ENCODE measurements at places on chromosomes 11 and 22.

DNA sequence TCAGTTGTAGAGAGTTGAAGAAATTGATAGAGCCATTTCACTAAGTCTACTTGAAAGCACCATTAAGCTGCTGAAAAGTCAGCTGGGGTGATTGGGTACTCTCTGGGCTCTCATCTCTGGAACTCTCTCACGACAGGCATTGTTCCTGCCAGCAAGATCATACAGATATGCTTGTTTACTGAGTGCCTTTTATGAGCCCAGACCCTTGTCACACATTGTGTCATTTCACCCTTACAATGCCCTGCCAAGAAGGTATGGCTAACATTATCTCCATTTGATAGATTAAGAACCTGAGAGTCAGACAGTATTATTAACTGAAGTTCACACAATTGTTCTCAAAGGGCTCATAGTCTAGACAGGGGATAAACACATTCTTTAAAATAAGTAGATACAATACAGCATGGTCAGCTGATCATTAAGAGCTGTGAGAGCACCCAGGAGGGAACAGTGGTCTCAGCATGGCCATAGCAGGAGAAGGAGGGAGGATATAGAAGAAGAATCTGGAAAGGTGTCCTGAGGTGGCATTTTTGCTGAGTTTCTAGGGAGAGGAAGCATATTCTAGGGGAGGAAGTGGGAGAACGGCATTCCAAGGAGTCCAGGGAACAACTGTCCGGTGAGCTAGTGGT lies 580.5 kb downstream of the INSC start:
- no peak for DNase-seq

GRCh38 chr22:36544107-36544620 lies 15.2 kb upstream of the EIF3D start:
- DNase-seq = no peak

- DNase-seq = no peak
Measured at GRCh38 chr11:120024586-120024985, 113.3 kb downstream of the TRIM29 start.

DNA sequence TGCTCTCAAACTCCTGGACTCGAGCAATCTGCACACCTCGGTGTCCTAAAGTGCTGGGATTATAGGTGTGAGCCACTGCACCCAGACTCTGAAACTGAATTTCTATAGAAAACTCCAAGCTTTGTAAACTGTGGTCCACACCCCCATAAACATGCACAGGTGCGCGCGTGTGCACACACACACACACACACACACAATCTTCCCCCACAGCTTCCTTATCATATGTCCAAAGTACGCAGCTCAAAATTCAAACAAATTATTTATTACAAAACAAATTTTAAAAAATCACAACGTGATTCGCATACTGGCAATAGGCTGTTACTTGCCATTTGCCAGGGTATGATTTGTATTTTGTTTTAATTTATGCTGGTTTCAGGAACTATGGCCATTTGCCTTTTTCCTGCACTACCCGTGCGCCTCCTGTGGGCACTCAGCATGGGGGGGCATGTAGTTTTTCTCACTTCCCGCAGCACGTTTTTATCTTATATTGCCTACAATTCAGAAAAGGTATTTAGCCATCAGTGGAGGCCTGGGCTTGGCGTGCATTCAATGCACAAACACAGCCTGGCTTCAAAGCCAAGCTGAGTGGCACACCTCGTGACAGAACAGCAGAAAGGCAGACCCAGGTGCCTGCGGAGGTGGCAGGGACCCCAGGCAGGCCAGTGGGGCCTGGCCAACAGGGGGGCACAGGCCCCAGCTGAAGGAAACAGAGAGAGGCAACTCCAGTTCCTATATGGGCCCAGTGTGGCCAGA lies 10.8 kb upstream of the SNX32 start:
- DNase-seq = no peak

DNA sequence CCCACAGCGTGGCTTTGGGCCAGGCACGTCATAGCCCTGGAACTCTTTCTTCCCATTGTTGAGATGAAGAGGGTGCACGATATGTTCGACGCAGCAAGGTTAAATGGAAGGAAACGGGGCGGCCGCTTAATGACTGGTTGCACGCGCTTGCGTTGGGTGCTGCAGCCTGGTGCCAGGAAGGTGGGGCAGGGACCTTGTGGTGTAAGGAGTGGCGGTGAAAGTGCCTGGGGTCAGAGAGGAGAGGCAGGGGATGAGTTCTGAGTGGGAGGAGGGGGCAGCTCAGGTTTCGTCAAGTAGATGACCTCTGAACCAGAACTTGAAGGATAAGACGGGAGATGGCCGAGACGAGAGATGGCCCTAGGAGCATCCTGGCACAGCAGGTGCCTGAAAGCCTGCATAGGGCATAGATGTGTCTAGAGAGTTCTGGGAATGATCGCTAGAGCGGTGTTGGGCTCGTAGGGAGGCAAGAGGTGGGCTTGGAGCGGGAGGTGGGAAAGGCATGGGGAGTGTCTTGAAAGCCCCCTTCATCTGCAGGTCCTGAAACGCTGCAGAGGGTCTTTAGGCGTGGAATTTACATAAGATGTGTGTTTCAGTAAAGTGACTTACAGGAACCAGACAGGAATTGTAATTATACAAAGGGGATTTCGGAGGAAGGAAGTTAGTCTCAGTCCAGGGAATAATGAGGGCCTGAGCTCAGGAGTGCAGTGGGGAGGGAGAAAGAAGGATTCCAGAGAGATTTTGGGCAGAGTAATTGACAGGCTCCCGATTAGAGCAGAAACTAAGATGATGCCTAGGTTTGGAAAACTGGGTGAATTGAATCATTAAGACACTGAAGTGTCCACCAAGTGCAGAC lies 43.2 kb upstream of the CLDN5 start:
- DNase-seq = no peak

DNA sequence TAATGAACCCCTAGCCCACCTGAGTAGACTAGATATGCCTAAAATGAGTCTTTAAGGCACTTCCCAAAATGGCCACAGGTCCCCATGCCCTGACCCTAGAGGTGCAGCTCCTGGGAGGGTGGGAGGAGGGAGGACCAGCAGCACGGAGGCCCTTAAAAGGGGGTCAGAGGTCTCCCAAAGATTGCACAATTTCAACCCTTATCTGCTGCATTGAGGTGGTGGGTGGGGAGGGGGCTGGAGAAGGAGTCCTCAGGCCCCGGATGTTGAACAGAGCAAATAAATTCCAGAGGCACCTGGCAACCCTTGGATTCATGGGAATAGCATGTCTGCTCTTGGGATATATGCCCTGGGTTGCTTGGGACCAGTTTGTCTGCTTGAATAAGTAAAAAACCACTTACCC lies 57.6 kb downstream of the NAV2 start:
- DNase-seq = no peak

GRCh38 chr11:34012734-34013133 lies 38.8 kb upstream of the CAPRIN1 start:
- DNase-seq = no peak

DNA sequence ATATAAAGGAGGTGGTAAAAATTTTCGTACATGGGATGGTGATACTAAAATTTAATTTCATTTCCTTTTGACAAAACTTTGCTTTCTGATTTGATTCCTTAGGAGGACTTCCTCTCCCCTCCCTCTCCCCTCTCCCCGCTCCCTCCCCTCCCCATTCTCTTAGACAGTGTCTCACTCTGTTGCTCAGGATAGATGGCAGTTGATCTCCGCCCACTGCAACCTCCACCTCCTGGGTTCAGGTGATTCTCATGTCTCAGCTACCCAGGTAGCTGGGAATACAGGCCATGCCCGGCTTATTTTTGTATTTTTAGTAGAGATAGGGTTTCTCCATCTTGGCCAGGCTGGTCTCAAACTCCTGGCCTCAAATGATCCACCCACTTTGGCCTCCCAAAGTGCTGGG lies 15.9 kb downstream of the TRIM44 start:
- DNase-seq = no peak

DNA sequence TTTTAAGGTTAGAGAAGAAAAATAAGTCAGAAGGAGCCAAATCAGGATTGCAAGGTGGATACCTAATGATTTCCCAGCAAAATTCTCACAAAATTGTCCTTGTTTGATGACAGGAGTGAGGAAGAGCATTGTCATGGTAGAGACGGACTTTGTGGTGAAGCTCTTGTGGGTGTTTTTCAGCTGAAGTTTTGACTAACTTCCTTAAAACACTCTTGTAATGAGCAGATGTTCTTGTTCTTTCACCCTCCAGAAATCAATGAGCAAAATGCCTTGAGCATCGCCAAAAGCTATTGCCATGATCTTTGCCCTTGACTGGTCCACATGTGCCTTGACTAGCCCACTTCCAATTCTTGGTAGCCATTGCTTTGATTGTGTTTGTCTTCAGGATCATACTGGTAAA lies 20.0 kb downstream of the CALCB start:
- no peak for DNase-seq

GRCh38 chr22:46894851-46895640 lies 132.6 kb downstream of the TBC1D22A start:
- no peak for DNase-seq
